ENCODE measurements at places on chromosomes 7 and 10.

GRCh38 chr7:70733090-70733489, 398.9 kb upstream of the GALNT17 start:
- DNase-seq, result no peak

GRCh38 chr10:34854147-34854601, 39.1 kb upstream of the PARD3 start:
- no peak for DNase-seq

GRCh38 chr7:56083150-56083785, 9.5 kb downstream of the PHKG1 start:
- DNase-seq, result no peak

GRCh38 chr7:25844102-25844870, 307.7 kb upstream of the NFE2L3 start:
- DNase-seq, result no peak
